AG09309 (cell line): ENCODE measurements at places on chromosomes 12 and 14.
A peak's percentile ranks its signal among the peaks of the same experiment; 100 is the strongest.

DNA sequence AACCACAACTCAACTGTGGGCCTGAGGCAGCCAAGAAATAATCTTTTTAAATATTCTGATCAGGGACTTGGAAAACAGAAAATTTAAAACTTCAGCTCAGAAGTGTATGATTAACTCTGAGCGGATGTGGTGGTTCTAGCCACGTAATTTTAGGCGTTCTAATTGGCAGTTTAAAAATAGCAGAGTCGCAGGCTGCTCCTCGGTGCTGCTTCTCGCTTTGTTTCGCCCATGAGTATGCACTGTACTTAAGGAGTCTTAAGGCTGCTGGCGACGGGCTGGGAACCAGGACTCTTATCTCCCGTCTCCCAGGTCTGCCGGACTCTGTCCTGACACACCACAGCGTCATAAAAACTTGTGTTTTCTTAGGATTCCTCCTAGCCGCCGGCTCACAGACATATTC is 113.4 kb upstream of the PELI2 start:
- peak; percentile 67 for DNase-seq

GRCh38 chr12:87923361-87923760 is 105.8 kb downstream of the C12orf50 start:
- no peak for DNase-seq

DNA sequence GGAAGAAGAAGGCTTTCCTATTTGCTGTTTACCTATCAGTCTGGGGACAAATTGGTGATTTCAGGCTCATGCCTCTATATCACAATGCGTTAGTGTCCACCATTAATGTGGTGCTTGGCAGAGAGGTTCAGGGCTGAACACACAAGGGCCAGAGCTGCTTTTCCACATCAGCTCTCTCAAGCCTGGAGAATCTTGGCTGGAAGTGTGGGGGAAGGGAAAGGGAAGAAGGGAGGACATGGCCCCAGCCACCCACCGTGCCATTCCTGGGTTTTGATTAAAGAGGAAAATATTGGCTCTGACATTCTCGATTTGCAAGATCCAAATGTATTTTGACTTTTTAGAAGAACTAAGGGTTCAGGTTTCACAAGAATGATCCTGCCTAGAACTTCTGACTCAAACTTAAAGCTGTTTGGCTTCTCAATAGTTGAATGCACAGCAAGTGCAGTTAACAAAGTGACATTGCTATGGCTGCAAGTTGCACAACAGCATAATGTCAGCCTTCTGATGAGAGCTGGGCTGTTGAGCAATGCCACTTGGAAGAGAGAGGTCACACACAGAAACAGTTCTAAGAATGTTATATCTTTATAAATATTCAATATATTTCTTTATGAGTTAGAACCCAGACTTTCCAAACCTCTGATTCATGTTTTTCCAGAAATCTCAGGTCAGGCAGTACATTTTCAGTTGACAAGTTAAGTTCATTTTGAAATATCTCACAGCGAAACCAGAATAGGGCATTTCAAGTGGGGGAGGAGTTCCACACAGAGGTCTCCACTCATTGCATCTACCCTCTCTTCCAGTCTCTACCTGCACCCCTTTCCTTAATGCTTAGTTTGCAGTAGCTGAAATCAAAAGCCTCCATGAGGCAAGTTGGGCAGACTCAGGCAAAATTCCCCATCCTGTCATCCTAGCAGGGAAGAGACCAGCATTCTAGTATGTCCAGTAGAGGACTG is 25.3 kb downstream of the IGF1 start:
- peak; percentile 13 for DNase-seq

DNA sequence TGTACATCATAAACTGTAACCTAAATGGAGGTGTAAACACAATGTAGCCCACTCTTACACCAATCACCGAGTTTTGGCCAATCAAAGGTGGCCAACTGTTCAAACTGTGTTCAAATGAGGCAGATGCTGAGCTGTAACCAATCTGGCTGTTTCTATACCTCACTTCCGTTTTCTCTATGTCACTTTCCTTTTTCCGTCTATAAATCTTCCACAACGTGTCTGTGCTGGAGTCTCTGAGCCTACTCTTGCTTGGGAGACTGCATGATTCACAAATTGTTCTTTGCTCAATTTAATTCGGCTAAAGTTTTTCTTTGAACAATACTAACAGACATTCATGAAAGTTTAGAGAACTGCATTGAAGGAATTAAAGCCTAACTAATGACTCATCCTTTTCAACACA is 547.1 kb upstream of the USP15 start:
- DNase-seq: no peak

DNA sequence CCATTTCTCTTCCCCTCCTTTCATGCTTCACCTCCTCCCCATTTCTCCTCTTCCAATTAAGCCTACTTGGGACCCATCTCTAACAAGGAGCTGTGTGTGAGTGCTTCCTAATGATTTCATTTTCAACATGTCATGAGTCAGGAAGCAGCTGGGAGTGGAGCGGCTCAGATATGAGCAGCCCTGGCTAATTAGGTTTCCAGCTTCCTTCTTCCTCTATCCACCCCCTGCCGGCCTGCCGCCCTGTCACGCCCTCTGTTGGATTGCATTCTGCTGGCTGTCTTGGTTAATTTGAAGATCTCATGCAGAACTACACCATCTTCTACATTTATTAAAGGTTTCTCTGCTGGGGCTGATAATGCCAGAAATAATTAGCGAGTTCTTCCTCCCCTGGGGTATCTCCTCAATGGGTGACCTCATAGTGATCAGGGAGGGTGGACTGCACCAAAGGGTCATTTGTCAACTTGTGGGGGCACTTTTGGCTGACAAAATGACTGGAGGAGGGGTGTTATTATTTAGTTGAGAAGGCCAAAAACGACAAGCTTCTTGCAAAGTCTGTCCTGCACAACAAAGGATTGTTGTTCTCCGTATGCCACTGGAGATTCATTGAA is 300.9 kb upstream of the SRRM4 start:
- DNase-seq: no peak

DNA sequence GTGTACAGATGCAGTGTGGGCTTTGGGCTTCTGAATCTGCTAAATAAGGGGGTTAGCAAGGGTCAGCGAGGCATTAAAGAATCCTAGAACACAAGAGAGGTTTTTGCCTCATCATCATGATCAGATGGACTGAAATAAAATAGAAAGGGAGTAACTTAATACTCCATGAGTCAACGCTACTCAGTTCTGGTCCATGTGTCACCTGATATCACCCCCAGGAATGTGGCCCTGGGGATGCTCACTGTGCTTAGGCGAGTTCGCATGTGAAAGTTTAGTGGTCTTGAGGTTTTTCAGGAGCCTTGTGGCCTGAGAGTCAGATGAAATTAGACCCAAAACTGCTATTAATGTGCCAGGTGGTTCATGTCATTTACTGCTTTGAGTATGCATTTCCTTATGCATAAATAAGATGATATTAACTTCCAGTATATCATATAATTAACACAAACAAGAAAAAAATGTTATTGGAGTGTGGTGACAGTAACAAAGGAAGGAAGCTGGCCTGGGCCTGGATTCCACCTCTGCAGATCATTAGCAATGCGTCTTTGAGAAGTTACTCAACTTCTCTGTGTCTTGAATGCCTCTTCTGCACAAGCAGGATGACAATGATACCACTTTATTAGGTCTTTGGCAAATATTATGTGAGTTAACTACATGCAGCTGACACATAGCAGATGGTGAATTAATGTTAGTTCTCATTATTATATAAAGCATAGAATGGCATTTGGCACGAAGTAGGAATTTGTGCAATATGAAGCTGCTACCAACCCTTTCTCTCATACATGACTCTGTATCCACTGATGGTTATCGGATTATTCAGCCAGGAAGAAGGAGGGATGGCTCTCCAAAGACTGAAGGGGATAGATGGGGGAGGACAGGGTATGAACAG is 1272.6 kb downstream of the AACS start:
- peak; percentile 85 for DNase-seq

DNA sequence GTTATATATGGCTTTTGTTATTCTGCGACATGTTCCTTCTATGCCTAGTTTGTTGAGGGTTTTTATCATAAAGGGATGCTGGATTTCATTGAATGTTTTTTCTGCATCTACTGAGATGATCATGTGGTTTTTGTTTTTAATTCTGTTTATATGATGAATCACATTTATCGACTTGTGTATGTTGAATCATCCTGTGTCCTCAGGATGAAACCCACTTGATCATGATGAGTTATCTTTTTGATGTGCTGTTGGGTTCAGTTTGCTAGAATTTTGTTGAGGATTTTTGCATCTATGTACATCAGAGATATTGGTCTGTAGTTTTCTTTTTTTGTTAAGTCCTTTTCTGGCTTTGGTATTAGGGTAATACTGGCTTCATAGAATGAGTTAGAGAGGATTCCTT is 291.2 kb downstream of the AKAP6 start:
- peak; percentile 14 for DNase-seq

- no peak for DNase-seq
Observed at GRCh38 chr12:1184402-1184801, 193.4 kb downstream of the ERC1 start.

DNA sequence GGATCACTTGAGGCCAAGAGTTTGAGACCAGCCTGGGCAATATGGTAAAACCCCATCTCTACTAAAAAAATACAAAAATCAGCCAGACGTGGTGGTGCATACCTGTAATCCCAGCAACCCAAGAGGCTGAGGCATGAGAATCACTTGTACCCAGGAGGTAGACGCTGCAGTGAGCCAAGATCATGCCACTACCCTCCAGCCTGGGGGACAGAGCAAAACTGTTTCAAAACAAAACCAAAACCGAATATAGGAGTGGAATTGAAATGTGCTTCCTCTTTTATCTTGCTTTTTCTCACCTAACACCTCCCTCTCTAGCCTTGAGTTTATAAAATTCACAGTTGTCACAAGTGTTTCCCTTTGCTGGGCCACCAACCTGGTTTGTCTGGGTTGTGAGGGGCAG is 181.9 kb downstream of the PAH start:
- DNase-seq: no peak

- no peak for DNase-seq
Observed at GRCh38 chr14:104434214-104435076, 145.1 kb upstream of the C14orf180 start.

- no peak for DNase-seq
Observed at GRCh38 chr14:96808619-96809406, 11.6 kb downstream of the VRK1 start.
